IPS DF 19.7 (cell line): ENCODE measurements at places on chromosomes 3 and 15.
A peak's percentile ranks its signal among the peaks of the same experiment; 100 is the strongest.

GRCh38 chr15:66877477-66878271 lies 175.6 kb downstream of the SMAD6 start:
- no peak for DNase-seq

DNA sequence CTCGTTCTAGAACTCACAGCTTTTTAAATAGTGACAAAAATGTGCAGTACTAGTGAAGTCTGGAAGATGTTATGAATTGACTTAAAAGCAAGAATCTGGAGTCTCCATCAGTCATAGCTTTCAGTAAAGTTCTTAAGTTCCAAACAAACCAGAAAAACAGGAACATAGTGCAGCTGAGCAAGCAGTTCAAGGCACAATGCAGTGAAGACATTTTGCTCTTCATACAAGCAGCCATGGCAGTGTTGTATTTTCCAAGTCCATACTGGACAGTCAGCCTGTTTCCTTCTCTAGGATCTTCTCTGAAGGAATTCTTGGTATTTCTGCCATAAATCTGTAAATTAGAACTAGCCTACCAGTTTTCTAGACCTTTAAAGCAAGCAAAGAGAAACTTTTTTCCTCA lies 90.5 kb downstream of the LRRC28 start:
- no peak for DNase-seq

- no peak for DNase-seq
Measured at GRCh38 chr3:56836276-56837163, 34.8 kb upstream of the ARHGEF3 start.

GRCh38 chr3:181930105-181930504 lies 218.4 kb downstream of the SOX2 start:
- no peak for DNase-seq

DNA sequence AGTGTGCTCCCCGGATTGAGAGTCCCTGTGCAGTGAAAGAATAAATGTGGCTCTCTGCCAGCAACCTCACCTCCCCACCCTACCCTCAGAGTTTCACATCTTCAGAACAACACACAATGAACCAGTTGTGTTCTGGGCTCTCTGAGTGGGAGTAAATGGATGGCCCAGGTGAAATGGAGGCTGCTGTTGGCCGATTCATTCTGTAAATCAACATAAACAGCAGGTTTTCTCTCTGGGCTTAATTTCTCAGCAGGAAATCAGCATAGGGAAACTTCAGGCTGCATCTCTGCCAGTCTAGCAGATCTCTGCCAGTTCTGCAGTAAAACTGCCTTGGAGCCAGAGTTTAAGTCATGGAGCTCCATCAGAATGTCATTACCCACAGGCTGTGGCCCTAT lies 54.6 kb upstream of the FURIN start:
- no peak for DNase-seq

DNA sequence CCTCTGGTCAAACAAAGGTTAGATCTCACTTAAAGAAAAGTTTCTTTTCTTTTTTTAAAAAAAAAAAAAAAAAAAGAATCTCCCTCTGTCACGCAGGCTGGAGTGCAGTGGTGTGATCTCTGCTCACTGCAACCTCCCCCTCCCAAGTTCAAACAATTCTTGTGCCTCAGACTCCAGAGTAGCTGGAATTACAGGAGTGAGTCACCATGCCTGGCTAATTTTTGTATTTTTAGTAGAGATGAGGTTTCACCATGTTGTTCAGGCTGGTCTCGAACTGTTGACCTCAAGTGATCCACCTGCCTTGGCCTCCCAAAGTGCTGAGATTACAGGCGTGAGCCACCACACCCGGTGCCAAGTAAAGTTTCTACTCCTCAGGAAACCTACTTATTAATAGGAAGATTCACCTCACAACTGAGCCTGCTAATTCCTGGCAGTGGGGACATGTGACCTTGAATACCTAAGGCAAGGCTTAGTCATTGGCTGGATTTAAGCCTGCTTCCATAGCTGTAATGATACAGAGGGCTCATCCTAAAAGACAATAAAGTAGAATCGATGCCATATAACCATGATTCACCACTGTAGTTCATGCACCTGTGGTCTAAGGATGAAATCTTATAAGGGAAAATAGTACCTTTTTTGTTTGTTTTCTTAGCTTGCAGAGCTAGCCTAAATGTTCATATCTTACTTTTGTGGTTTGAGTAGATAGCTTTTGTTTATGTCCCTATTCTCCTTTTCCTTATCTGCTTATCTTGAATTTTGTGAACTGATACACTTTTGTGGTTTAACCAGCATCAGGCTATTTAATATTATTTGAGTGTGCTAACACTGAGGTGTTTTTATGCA lies 24.8 kb upstream of the RBMS3 start:
- no peak for DNase-seq

DNA sequence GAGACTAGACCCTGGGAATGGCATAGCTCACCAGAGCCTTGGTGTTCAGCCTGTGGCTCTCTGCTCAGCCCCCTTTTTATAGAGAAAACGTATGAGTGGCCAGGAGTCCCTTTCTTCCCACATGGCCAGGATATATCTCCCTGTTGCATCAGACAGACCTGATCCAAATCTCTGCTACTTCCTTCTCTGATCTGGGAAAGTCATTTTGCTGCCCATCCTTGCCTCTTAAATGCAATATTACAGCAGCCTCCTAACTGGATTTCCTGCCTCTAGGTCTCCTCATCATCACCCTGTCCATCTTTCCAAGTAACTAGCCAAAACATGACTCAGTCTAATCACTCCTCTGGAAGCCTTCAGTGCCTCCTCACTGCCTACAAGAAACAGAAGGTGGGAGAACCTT lies 42.9 kb downstream of the CTDSPL start:
- no peak for DNase-seq

DNA sequence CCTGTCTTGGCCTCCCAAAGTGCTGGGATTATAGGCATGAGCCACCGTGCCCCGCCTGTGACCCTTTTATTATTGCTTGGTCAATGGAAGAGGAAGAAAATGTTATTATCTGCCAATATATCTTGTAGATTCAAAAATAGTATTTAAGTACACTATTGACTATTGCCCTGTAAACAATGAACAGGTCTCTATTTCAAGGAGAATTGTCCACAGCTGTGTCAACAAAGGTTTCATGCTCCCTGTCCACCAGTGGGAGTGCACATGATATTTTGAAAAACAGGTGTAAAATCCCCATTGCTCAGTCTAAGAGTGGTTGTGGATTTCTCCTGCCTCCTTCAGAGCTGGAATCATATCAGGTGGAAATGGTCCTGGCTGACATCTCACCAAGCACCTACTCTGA lies 36.5 kb upstream of the IGF1R start:
- DNase-seq: no peak

GRCh38 chr15:38941399-38941953 lies 376.9 kb upstream of the RASGRP1 start:
- no peak for DNase-seq

GRCh38 chr3:150104564-150104963 lies 133.9 kb upstream of the PFN2 start:
- DNase-seq: no peak

DNA sequence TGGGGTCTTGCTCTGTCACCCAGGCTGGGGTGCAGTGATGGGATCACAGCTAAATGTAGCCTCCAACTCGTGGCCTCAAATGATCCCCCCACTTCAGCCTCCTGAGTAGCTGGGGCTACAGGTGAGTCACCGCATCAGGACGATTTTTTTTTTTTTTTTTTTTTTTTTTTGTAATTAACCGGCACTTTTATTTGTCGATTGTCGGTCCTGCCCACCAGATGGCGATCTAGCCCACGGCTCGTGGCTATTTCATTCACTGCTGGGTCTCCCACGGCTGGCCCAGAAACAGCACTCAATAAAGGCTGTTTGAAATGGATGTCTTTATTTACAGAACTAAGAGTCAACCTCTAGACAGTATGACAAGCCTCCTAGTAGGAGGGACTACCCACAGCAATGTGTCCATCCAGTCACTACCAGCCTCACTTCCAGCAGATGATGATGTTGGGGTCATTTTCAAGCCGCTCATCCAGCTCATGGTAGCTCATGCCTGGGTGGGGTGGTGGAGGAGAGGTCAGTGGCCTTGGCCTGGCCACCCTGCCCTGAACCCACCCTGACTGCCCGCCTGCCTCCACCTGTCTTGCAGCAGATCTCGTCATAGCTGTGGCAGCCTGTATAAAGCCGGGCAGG lies 1.8 kb upstream of the ZMYND10 start:
- no peak for DNase-seq

DNA sequence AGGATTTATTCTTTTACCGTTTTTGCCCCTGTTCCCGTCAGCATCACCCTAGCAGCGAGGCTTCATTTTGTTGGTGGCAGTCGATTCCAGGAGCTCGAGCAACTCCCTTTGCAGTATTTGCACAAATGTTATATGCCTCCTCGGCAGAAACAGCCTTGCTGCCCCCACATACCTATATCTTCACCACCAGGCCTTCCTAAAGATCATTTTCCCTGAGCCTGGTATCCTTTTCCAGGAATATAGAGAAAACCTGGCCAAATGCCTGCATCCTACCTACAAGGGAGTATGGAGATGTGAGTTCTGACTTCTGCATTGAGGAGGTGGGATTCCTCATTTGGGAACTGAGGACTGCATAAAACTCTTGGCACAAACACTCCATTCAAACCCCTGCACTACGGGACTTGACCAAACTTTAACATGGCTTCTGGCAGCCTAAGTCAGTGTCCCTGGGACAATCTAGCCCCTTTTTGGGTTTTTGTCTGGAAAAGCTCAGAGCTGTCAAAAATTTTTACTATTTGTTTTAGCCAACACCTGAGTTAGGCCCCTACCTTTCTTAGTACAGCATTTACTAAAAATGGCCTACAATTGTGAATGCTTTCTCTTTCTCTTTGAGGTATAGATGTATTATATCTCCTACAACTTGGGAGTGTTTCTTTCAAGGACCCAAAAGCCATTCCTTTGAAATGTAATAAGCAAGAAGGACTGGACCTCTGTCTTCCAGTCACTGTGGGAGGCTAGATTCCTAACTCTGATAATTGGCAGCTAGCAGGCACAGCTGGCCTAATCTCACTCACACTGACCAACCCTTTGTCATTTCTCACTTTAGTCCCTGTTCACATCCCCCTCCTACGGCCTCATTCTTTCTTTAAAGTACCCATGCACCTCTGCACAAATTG lies 12.1 kb upstream of the UBE2Q2 start:
- no peak for DNase-seq

DNA sequence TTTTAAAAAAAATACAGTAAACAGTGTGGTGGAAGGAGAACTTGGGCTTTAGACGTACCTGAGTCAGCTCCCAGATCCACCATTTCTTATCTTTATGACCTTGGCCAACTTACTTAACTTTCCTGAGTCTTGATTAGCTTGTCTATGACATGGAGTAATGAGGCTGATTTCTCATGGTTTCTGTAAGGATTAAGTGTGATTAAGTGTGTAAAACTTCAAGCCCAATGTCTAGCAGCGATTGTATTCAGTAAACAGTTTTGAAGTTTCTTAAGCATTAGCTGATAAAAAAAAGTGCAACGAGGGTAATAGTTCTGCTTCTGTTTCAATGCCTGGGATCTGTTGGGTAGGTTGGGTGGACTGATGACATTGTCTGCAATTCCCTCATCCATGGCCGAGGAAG lies 10.8 kb downstream of the TRPM1 start:
- no peak for DNase-seq

DNA sequence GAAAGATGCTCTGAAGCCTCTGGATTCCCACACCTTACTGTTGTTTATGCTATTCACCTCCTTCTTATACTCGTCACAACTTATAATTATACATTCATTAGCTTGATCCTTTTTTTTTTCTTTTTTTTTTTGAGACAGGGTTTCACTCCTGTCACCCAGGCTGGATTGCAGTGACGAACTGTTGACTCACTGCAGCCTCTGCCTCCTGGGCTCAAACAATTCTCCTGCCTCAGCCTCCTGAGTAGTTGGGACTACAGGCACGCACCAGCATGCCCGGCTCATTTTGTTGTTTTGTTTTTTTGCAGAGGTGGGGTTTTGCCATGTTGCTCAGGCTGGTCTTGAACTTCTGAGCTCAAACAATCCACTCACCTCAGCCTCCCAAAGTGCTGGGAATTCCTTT lies 143.6 kb downstream of the PLCL2 start:
- DNase-seq: no peak

DNA sequence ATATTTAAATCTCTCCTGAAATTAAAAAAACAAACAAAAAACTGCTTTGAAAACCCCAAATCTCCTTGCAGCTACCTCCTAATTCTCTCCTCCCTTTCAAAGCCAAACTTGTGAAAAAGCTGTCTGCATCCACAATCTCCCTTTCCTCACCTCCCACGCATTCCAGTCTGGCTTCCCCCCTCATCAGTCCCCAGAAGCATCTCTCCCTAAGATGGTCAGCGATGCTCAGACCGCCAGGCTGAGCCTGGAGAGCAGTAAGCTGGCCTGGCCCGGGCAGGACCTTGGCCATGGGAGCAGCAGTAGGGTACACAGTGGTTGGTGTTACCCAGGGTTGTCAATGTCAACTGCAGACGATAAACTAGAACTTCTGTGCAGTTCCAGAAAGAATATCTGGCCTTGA lies 32.9 kb upstream of the BLM start:
- DNase-seq: no peak

GRCh38 chr15:65512807-65513416 lies 4.6 kb downstream of the DPP8 start:
- no peak for DNase-seq

- DNase-seq: no peak
Measured at GRCh38 chr3:183527428-183528379, 27.8 kb downstream of the KLHL6 start.

DNA sequence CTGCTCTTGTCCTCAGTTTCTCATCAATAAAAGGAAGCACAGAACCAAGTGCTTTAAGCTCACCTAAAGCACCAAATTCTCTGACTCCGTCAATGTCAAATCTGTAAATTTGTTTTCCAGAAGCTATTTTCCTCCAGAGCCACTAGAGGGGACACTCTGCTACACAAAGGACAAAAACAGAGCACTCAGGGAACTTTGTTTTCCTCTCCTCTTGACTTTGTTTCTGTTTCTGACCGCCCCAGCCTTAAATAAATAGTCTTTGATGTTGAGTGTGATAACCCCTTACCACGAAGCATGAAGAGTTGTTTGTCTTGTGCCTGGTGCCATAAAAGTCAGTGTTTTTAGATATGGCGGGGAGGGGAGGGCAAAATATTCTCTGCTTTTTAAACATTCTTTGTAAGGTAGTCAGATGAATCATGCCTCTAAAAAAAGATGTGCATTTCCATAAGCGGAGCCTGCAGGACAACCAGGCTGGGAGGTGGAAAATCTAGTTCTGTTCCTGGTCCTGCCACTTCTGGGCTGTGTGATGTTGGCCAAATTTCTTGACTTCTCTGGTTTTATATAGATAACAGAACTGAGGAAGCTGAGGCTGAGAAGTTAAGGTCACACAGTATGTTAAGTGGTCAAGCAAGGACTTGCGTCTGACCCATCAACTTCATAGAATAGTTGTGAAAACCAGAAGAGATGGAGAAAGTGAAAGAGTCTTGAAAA lies 7.3 kb upstream of the ZBTB38 start:
- peak; percentile 38 for DNase-seq

DNA sequence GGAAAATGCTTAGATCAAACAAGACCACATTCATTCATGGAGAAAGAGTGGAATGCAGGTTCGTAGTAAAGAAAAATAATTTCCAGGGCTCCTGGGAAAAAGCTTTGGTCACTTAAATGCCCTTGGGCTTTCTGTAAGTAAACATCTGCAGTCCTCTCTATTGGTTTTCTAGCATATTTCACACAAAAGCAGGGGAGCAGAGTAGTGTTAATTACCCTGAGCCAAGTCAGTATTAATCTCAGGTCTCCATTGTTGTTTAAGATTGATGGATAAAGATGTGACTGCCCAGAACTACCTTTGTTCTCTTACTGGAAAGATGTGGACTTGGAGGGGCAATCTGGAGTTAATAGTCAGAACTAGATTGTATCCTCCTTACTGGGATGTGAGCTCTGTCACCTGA lies 242.6 kb downstream of the PTPRG start:
- DNase-seq: no peak

- no peak for DNase-seq
Measured at GRCh38 chr3:55639896-55640765, 153.0 kb upstream of the WNT5A start.

GRCh38 chr3:151924753-151925152 lies 51.3 kb downstream of the SUCNR1 start:
- DNase-seq: no peak
